Right atrium auricular region (tissue), 2 donors: ENCODE measurements at places on chromosomes 3 and 15. TPM values are rescaled to one million over a fixed set of nuclear protein-coding genes. Genes with fewer than 3 reads are reported as not detected.

- no peaks in the 10 kb centered on the region for H3K36me3 ChIP-seq
- H3K4me3 ChIP-seq, result no peak overlapping the region
- H3K4me1 ChIP-seq, result no peaks in the 10 kb centered on the region
- no peaks in the 10 kb centered on the region for H3K27me3 ChIP-seq
- DNase-seq, result no peak
These were observed 620.4 kb upstream of the NR2F2 start for GRCh38 chr15:95709959-95710695.

The AMOTL2 gene
- total RNA-seq, result 62.3 TPM

The PRR23A gene
- total RNA-seq, result not detected

DNA sequence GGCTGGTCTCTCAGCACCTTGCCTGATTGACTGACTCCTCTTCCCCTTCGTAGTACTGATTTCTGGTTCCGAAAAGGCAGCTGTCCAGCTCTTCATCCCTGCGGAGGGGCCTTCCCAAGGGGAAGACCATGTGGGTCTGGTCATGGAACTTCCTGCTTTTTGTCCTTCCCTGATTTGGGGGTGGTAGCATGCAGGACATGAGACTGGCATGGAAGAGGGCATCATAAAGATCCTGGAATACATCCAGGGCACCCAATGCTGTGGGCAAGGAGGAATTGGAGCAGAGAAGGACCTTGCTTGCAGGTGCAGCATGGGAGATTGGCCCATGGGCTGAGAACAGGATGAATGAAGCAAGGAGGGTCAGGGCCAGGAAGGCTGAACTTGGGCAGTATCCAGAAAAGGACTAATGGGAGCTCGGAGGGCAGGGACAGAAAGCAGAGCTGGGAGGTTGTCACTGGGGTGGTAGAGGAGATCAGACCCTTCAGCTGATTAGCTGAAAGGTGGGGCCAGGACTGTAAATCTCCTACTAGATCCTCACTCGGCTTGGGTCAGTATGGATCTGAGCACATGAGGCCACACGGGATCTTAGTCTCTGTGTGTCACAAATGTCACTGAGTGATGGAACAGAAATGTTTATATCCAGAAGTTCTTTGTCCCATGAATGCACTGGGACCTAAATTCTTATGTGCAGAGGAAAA lies 59.5 kb downstream of the AMOTL2 start:
- H3K36me3 ChIP-seq, result no peaks in the 10 kb centered on the region
- H3K27me3 ChIP-seq, result no peaks in the 10 kb centered on the region
- peak overlapping the region; percentile 82 for H3K27ac ChIP-seq
- peak; percentile 62 for DNase-seq
- peaks cover 49% of the 10 kb centered on the region for H3K4me1 ChIP-seq
- no peak overlapping the region for H3K4me3 ChIP-seq

The CPA3 gene
- 5.1 TPM for total RNA-seq
